Stimulated activated CD8-positive, alpha-beta memory T cell treated with anti-CD3 and anti-CD28 coated beads, Interleukin-15, amount 100 ng/mL, for 4 hours (primary cell): ENCODE measurements at places on chromosomes 12 and 14.

DNA sequence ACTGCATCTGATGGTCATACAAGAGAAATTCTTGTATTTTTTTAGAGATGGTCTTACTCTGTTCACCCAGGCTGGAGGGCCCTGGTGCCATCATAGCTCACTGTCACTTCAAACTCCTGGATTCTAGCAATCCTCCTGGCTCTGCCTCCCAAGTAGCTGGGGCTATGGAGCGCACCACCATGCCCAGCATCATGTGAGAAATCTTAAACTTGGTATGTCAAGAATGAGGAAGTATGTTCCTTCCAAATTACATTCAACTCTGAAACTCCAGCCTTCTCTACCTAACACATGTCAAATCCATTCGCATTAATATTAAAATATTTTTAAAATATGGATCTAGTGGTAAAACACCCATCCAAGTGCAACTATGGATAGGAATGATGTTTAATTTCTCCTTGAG is 27.5 kb upstream of the CDKN3 start:
- DNase-seq = no peak

GRCh38 chr12:57465747-57466505 is 6.3 kb downstream of the GLI1 start:
- DNase-seq = no peak

DNA sequence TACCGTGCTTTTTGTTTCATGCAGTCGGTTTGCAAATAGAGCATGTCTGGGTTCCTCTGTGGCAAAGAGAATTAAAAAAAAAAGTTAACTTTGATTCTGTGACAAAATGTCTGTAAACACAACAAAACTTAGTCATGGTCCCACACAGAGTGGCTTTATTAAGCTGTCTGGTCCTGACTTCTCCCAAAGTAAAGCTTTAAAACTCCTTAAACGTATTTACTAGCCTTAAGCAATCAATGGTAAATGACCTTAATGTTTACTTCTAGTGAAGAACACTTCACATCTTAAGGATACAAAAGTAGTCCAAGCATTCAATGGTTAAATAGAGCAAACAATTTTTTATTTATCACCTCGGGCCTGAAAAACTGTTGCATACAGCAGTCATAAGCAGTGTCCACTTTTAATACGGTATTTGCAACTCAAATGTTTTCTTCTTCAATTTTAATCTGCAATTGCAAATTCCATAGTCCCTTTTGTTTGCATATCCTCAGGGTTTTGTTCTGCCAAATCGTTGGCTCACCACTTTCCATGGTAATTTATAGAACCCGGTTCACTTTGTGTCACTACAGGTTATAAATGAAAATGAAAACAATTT is 453.0 kb upstream of the MIS18BP1 start:
- no peak for DNase-seq

- no peak for DNase-seq
These were observed 164.1 kb downstream of the ZFP36L1 start for GRCh38 chr14:68628605-68629310.

- DNase-seq = no peak
These were observed 31.2 kb upstream of the KLC1 start for GRCh38 chr14:103597623-103598377.

DNA sequence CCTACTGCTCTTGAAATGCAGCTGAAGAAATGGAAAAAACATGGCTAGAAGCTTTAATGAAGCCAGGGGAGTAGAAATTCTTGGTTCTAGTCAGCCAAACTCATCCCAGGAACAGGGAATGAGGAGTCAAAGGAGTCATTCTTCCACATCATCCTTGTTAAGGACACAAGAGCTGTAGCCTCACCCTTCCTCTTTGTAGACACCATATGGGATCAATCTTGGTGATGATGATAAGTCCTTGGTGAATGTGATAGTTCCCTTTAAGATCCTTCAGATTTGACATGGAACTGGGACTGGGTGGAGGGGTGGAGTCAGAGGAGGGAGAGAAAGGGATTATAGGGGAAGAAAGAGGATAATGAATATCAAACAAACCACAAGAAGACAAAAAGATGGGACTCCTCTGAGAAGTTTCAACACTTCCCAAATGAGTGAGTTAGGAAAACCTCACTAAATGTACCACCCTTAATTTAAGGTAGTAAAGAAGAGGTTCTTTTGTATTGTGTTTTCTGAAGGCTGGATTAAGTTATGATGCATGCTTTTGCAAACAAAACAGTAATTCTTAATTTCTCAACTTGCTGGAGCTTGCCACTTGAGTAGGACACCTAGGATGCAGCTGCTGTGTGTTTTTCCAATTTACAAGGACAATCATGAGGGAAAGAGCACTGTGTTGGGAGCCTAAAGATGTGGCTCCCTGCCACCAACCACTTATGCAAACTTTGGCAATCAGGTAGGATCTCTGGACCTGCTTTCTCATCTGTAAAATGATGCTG is 104.0 kb downstream of the WIF1 start:
- DNase-seq = no peak

DNA sequence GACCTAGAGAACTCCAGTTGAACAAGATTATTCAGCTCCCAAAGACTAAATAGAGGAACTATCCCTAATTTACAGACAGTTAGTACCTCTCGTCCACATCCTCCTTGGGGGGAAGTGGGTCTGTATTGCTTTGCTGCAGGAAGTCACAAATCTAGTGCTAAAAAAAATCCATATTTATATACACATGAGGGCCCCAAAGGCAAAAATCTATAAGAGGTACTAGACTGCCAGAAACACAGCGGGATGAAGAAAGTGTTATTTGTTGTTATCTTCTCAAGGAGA is 190.1 kb downstream of the TTC8 start:
- no peak for DNase-seq

- DNase-seq = no peak
These were observed 588 bp downstream of the PIK3C2G start for GRCh38 chr12:18261906-18262305.
